ENCODE measurements at places on chromosomes 1 and 21.

GRCh38 chr1:231108516-231109302, 53.1 kb upstream of the TRIM67 start:
- DNase-seq = no peak

DNA sequence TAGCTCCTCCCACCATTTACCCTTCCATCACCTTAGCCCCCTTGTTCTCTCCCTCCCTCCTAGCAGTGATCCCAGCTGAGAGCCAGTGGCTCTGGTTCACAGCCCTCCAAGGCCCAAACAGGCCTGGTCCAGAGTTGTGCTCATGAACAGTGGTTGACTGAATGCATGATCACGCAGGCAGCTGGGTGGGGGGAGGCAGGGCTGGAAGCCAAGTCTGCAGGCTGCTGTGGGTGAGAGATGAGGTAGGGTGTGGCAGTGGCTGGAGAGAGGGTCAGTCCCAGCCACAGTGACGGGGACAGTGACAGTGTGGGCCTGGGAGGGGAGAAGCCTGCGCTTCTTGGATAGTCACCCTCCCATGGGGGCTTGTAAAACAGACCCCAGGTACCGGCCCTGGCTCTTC, 22.2 kb downstream of the EPHA8 start:
- no peak for DNase-seq

DNA sequence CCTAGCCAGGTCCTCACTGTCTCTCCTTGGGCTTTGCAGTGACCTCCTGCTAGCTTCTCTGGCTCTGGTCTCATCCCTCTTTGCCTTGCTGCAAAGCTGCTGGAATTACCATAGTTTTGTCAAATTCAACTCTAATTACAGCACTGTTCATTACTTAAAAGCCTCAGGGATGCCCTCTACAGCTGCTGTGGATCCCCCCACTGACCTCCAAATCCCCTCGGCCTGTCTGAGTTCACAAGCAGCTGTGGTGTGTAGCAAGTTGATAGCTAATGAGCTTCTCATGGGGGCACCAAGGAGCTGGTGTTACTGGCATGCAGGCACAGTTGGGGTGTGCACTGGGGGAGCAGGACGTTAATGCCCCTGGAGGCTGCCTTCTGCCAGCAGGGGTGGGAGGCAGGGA, 24.8 kb downstream of the NIPAL3 start:
- DNase-seq = no peak

GRCh38 chr1:96355521-96355920, 366.1 kb upstream of the PTBP2 start:
- DNase-seq = no peak

DNA sequence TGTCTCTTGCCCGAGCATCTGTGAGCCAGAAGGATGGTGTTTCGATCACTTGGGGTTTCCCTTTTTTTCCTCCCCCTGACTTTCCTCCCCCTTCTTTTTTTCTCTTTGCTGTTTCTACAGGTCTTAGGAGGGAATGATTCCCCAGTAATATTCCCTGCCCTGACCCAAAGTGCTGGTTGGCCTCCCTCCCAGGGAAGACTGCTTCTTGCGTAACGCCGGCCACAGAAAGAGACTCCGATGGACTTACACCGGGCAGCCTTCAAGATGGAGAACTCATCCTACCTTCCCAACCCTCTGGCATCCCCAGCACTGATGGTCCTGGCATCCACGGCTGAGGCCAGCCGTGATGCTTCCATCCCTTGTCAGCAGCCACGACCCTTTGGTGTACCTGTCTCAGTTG, 6.8 kb downstream of the RNF220 start:
- no peak for DNase-seq

- DNase-seq = no peak
Measured at GRCh38 chr1:221031458-221032203, 152.4 kb downstream of the HLX start.

DNA sequence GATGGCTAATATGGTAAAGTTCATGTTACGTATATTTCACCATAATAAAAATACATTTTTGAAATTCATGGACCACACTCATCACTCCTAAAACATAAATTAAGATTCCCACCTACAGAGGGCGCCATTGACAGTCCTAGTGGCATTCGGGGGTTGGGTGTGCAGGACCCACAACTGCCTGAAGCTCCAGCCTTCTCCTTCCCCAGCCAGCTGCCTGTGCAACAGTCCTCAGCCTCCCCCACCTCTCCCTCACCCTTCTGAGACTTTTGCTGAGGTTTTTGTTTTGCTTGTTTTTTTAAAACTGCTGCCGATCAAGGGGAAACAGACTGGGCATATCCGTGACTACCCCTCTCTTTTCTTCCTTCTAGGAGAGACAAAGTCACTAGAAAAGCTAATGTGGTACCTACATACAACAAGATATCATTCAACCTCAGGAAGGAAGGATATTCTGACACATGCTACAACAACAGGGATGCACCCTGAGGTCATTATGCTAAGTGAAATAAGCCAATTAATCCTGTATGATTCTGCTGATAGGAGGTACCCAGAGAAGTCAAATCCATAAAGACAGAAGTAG, 9.2 kb upstream of the EVA1C start:
- peak; percentile 74 for DNase-seq

DNA sequence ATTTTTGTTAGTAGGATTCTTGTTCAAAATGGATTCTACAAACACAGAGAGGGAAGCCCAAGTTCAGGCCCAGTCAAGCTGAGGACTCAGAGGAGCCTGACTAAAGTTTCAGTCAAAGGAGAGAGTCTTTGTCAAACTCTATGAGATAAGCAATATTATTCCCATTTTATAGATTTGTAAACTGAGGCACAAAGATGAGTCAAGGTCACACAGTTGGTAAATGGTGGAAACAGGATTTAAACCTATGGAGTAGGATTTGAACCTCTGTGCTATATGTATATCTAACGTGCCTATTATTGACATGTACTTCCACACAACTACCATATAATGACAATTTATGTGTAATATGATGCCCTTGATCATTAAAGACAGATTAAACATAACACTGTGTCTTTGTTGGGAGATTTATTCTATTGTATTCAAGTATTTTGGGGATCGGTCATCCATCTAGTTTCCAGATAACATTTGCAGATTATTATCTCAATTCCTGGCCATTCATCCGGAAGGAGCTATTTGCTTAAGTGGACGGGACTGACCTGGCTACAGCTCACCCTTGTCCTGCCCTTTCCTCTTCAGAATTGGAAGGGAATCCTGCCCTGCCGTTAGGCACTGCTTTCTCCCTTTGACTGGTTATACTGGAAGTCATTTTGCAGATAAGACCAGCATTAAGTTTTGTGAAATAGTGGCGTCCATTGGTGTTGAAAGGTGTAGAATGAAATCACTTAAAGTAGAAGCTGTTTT, 86.1 kb upstream of the LMO4 start:
- DNase-seq = no peak

DNA sequence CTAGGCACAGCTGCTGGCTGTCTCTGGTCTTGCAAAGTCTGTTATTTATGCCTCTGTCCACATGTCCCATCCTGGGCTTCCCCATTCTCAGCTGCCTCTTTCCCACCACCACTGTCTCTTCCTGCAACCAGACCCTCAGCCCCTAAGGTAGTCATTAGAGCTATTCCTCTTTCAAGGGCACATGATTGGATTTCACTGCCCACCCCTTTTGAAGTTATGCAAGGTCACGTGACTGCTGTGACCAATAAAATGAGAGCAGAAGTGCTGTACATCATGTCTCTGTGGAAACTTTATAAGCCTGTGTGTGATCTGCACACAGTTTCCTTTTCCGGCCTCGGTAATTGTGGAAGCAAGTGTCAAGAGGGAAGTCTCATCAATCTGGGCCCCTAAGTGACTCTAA, 136.6 kb upstream of the HMGB4 start:
- no peak for DNase-seq
